Spinal cord (tissue), 10 donors: ENCODE measurements at places on chromosomes 3 and 15. TPM values are rescaled to one million over a fixed set of nuclear protein-coding genes. Genes with fewer than 3 reads are reported as not detected.
A peak's percentile ranks its signal among the peaks of the same experiment; 100 is the strongest.

GRCh38 chr3:161043336-161044035 is 61.7 kb downstream of the B3GALNT1 start:
- DNase-seq, result no peak

DNA sequence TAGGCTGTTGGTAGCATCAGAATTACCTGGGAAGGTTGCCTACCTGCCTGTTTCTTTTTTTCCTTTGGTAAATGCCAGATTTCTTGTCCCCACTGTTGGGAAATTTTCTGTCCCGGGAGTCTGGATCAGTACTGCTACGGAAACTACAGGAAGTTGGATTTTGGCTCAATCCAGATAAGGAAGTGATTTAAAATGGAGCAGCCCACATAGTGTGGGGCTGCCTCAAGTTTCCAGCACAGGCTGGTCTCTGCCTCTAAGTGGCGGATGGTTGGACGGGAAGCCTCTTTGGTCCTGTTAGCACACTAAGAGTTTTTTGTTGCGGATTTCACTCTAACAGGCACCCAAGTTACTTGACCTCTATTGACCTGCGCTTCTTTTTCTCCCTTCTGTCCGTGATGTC is 54.7 kb downstream of the EEFSEC start:
- no peak for DNase-seq

GRCh38 chr15:28184166-28184565 is 85.1 kb upstream of the OCA2 start:
- DNase-seq, result no peak

DNA sequence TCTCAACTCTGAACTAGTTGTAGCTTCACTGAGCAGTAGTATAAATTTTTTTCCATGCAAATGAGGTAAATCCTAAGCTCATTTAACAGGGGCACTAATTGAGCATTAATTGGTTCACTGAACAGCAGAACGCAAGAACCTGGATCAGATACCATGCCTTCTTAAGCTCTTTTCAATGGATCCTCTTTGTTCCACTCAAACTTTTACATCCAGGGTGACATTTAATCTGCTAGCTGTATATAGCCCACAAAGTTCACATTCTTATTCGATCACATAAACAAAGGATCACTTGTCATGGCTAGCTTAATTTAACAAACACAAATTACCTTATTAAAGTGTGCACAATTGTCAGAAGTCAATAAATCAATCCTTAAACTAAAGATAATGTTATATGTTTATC is 281.6 kb downstream of the CNTN6 start:
- no peak for DNase-seq

DNA sequence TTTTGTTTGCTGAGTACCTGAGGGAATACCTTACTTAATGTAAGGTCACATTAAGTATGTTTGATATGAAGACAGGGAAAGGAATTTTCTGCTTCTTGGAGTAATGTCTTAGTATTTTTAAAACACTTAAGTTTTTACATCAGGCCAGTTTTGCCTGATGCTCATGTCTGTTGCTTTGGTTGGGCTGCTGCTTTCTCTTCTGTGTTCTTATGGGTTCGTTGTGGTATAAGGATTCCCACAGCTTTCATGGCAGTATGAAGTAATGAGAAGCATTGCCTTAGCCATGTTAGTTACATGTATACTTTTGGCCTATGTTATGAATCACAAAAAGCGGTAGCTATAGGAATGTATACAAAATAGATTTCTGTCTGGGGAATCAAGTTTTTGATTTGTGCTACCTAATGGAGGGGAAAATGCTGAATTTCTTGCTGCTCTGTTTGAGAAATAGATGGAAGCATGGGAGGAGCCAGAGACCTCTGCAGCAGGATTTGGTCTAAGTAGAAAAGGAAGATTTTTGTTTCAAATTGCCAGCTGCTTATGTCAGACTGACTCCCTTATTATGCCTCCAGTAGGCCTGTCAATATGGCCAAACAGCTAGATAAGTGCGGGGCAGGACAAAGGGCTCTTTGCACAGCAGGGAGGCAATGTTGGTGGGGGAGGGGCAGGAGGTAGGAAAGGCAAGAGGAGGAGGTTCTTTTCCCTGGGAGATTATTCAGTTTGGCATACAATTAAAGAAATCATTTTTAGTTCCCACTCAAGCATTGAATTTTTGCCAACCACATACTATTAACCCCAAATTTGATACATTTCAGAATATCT is 5.2 kb downstream of the SETD5 start:
- peak; percentile 84 for DNase-seq

GRCh38 chr3:30269751-30270445 is 336.5 kb upstream of the TGFBR2 start:
- no peak for DNase-seq

DNA sequence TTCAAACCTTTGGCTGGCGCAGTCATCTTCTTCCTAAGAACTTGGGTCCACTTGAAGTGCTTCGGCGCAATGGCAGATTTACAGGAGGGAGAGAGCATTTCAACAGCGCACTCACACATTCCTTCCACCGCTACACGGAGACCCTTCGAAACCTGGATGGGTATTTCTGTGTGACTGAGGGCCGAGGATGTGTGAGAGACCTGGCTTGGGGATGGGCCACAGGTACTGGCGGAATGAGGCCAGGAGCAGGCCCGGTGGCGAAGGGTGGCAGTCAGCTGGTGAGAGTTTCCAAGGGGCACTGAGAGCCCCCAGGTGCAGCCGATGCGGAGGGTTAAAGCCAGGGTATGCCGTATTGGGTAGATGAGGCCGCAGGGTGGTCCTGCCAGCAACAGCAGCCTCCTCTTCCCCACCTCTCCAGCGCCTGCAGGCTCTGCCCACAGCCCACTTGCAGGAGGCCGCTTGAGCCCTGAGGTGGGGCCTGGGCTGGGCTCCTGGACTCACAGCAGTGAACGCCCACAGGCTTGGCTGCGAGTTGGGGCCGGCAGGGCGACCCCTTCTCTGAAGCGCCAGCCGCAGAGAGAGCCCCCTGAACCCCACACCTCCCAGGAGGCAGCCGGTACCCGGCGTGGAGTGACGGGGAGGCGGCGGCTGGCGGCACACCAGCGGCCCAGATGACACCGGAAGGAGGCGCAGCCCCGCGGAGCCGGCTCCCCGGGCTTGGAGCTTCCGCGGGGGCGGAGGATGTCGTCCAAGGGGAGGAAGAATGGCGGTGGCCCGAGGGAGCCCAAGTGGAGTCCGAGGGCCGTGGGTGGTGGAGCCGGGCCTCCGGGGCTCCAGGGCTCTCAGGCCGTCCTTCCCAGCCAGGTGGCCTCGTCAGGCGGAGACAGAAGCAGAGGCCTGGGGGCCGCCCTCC is 166.5 kb downstream of the NSMCE3 start:
- no peak for DNase-seq

The EPHA3 gene
- total RNA-seq, result 43.0 TPM

DNA sequence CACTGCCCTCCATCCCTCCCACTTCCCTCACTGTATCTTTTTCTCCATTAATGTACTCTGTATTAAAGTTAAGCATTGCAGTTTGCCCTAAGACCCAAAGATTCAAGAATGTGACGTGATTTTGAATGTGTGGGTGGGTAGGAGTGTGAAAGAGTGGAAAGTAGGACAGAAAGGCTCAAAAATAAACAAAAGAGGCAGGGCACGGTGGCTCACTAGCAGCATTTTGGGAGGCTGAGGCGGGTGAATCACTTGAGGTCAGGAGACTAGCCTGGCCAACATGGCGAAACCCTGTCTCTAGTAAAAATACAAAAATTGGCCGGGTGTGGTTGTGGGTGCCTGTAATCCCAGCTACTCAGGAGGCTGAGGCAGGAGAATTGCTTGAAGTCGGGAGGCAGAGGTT is 18.4 kb downstream of the TFRC start:
- DNase-seq, result no peak

The TGM4 gene
- total RNA-seq, result not detected

The XCR1 gene
- not detected for total RNA-seq

- no peak for DNase-seq
Measured at GRCh38 chr3:31278532-31278931, 254.2 kb upstream of the STT3B start.

DNA sequence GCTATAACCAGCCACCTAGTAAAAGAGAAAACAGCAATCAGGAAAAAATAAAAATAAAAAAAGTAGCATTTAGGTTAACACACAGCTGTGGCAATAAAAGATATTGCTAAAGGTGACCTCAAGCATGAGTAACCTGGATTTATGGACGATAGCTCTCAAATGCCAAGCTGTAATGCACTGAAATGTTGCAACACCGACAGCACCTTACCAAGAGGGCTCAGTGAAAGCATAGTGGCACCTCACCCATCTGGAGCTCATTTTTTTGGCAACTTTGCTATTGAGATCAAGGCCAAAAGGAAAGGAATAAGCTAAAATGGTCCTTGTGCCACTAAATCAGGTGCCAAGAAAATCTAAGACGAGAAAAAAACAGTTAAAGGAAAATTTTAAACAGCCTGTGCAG is 2.5 kb downstream of the HACD2 start:
- DNase-seq, result no peak

The ZNF609 gene
- total RNA-seq, result 20.9 TPM

The UQCRC1 gene
- 147 TPM for total RNA-seq

GRCh38 chr3:56003129-56003528 is 465.1 kb downstream of the ERC2 start:
- DNase-seq, result no peak

DNA sequence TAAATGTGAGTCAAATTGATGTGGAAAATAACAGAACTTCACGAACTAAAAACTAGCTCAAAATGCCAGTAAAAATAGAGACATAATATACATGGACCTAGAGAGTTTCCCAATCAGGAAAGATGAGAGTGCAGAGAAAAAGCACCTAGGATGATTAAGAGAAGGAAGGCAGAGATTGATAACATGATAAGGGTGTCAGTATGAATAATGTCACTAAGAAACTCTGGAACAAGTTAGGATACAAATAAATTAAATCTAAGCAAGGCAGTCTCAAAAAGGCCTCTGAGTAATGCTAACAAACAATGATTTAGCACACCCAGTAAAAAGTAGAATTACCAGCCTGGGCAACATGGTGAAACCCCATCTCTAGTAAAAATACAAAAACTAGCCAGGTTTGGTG is 304.7 kb upstream of the DPPA4 start:
- DNase-seq, result no peak

The NDN gene
- 117 TPM for total RNA-seq

The ECE2 gene
- 12.5 TPM for total RNA-seq

DNA sequence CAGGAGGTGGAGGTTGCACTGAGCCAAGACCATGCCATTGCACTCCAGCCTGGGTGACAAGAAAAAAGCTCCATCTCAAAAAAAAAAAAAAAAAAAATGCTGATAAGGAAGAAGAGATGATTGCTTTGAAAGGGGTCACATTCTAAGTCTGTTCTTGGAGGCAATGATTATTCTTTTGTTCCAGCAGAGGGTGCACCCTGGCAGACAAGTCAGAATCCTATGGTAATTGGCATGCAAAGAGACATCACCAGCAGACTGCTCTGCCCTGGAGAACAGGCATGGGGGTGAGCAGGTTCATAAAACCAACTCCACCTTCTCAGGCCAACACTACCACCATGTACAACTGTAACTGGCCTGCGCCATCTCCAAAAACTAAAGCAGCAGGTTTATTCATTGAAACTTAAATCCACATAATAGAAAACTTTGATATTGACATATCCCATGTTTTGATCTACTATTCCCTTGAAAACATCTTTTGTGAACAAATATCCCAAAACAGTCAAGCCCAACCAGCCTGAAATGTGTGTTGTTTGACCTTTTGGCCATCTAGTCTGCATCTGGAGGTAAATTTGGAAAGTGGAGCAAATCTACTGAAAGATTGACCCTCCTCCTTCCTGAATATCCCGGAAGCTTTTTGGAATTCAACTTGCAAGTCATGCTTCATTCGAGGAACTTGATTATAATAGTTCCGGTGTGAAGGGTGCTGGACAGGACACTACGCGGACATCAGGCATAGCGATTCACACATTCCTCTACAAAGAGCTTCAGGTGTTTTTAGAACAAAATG is 100.3 kb downstream of the MECOM start:
- DNase-seq, result no peak

DNA sequence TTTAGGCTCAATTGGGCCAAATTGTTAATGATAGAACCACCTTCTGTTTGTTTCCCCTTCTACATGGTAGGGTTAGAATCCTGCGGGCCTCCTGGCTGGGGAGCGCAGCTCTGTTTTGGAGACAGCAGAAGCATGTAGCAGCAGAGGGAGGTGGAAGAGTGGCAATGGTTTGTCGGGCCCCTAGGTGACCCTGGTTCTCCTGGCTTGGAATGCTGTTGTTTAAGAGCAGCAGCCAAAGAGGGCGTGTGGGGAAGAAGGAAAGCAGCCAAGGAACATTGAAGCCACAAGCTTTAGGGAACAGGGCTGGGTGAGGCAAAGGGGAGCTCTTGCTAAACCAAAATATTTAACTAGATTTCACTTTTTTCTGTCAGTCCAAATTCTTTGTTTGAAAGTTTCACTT is 213.7 kb upstream of the NR2E3 start:
- no peak for DNase-seq

DNA sequence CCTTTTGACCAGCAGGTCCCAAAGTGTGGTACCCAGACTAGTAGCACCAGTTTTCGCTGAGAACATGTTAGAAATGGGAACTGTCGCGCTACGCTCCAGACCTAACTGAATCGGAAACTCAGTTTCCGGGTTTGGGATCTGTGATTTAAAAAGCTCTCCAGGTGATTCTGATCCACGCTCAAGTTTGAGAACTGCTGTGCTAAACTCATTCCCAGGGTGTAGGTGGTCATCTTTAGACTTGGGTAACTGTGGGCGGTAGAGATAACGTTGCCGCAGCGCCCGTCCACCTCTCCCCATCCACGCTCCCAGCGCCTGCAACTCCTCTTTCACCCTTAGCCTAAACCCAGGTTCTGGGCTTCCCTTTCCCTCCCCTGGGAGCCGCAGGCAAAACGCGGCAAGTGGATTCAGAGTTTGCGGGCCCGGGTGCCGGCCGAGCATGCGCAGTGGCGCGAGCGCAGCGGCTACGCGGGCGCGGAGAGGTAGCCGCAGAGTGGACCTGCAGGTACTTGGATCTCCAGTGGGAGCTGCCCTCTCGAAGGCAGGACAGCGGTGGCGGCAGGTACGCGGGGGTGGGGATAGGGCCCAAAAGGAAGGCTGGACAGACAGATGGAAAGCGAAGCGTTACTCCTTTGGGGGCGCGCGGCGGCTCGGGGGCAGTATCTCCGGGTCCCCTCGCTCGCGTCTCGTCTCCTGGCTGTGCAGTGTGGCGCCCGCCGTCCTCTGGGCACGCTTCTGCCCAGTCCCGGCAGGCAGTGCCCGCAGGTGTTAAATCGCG is at the start of gene PLS1:
TSS of gene PLS1 (plus strand) at position 443 of the 775 bp plus-strand sequence. CDS start 67,845 bp downstream, outside the sequence.
- peak; percentile 74 for DNase-seq

GRCh38 chr3:134441821-134442220 is 44.0 kb downstream of the ANAPC13 start:
- no peak for DNase-seq

The MAP6D1 gene
- total RNA-seq, result 17.1 TPM

DNA sequence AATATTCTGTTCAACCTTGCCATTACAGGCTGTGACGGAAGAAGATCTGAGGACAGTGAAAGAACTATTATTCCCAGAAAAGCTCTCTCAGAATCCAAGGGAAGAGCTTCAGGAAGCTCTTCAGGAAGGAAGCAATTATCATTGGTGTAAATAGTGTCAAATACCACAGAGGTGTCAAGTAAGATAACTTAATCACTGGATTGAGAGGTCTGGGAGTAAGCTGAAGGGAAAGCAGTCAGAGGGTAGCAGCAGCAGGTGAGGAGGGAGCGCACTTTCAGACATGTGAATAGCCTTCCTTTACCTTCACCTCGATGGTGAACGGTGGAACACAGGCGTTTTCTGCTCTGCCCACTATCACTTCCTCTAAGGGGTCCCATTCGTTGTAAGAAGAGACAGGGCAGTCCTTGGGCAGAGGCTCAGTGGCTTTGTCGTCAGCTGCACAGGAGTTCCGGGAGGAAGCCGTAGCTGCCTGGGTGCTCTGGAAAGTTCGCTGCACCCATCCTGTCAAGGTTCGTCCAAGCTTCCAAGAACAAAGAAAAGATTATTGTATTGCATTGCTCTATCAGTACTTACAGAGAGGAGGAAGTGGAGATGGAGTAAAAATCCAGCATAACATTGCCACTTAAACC is 1.9 kb downstream of the GATM start:
- DNase-seq, result no peak

The TBCCD1 gene
- total RNA-seq, result 25.5 TPM

The RETNLB gene
- total RNA-seq, result not detected
